COR-L47 (cell line): ENCODE measurements at places on chromosomes 2 and 18.
A peak's percentile ranks its signal among the peaks of the same experiment; 100 is the strongest.

DNA sequence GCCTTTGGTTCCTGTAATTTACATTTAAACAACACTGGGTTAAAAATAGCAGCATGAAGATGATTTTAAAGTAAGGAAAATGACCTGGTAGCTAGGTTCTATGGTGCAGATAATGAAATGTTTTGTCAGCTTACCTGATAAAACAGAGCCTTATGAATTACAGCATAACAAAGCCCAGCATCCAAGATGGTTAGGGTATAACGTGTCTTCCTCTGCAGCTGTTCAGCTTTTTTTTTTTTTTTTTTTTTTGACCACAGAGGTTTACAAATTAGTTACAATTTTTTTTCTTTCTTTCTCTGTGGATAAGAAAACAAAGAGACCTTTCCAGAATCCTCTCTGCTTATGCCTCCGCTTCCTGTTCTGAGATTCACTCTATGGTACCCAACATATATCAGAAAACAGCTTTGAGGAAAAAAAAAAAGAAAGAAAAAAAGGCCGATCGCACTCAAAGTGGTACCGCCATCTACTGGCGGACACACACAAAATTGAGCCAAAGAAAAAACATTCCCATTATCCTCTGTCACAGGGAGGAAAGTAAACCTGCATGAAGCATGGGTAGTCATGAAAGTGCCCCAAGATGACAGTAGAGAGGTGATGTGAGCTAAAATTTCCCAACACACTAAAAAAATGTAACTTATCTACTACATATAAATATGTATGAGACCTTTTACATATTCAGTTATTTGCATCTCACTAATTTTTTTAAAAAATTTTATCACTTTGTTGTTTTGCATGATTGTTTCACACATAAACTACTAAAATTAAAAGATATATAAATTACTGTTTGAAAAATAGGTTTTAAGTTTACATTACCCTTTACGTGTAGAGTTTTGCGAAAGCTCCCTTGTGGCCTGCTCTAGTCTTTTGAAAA, at the start of gene SCN3A:
TSS of gene SCN3A (minus strand) at position 362 of the 871 bp plus-strand sequence. CDS start 27,656 bp downstream, outside the sequence.
- peak; percentile 75 for DNase-seq

- DNase-seq: no peak
These were observed 155.3 kb upstream of the SLC39A10 start for GRCh38 chr2:195501746-195502145.

DNA sequence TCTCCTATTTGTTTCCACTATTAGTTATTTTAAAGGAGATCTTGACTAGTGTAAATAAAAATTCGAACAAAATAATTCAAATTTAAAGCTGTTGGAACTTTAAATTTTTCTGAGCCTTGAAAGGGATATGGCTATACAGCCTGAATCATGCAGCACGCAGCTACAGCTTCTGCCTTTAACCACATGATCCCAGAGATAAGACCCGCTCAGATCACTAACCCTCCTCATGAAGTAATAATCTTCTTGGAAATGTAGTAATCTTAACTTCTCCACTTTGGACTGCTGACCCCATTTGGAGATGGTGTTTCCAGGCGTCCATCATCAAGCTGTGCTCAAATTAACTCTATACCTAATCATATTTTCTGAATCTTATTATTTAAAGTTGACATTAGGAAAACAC, 336.6 kb downstream of the DSC3 start:
- no peak for DNase-seq

DNA sequence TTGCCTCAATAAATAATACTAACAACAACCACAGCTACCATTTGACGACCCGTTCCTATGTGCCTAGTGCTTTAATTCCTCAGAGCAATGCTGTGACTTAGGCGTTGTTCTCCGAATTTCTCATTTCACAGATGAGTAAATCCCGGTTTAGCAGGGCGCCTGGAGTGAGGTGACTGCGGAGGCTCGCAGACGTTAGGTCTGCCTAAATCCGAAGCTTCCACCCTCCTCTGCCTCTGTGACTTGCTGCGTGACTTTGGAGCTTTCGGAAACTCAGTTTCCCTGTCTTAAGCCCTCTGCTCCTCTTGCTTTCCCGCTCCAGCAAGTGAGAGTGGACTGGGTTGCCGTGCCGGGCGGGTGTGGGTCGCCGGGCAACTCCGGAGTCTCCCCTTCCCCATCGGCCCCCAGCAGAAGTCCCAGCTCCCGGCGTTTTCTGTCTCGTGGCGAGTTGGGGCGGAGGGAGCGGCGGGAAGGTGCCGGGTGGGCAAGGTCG, 711 bp upstream of the ATOH8 start:
- DNase-seq: no peak

GRCh38 chr2:26216587-26216986, 27.8 kb downstream of the HADHA start:
- no peak for DNase-seq

DNA sequence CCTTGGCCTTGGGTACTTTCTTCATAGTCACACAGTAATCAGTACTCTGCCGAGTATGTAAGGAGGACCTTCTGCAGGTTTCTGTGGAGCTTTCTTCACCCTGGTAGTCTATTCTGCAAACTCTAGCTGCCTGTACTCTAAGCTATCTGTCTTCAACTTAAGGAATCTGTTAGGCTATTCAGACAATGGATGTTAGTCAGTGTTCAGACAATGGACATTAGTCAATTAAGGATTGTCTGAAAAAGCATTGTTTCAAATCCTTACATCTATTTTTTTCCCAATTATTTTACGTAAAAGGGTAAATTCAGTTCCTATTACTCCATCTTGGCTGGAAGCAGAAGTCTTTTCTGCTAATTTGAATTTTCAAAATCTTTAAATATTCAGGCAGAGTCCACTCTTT, 75.7 kb downstream of the WDR7 start:
- DNase-seq: no peak

DNA sequence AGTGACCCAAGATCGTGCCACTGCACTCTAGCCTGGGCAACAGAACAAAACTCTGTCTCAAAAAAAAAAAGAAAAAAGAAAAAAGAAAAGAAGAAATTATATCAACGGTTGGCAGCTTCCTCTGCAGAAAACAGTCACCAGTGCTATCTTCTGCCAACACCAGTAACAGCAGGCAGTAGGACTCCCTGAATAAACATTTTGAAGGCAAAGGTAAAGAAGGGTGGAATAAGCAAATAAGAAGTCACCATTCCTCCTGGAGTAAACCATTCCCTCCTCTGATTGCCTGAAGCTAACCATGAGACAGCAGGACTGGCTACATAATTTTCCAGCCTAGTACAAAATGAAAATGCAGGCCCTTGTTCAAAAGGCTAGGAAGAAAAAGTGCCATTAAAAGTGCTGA, 9.0 kb upstream of the RNF103 start:
- DNase-seq: no peak

- no peak for DNase-seq
These were observed 197.1 kb downstream of the ALK start for GRCh38 chr2:29724282-29724681.
